Right ventricle myocardium superior (tissue), 1 donor: ENCODE measurements at places on chromosomes 16 and 17.

- no peak for DNase-seq
These were observed 58.3 kb upstream of the LGALS9 start for GRCh38 chr17:27572665-27573064.

GRCh38 chr16:84570739-84571403, 47.0 kb downstream of the COTL1 start:
- no peak for DNase-seq

- peak; percentile 12 for DNase-seq
These were observed 1.5 kb upstream of the NT5C start for GRCh38 chr17:75133001-75133400.

DNA sequence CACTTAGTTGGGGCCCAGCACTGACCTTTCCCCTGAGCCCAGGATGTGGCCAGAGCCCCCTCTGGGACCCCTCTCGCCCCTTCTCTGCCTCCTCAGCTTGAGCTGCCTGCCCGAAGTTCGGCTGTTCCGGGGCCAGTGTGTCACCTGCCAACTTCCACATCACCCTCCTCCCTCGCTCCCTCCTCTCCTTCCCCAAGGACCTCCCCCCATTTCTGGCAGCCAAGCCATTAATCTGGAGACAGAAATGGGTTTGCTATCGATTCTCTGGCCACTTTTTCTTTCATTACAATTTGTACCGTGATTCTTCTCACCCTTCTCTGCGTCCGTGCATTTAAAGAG, 8.8 kb upstream of the ADAM11 start:
- DNase-seq, result no peak

GRCh38 chr17:72838068-72838467, 254.4 kb downstream of the SLC39A11 start:
- no peak for DNase-seq

GRCh38 chr17:935485-935884, 44.1 kb downstream of the NXN start:
- DNase-seq, result no peak
